Spinal cord (tissue), 10 donors: ENCODE measurements at places on chromosomes 11 and 22. TPM values are rescaled to one million over a fixed set of nuclear protein-coding genes. Genes with fewer than 3 reads are reported as not detected.

Gene ESAM
- 9.5 TPM for total RNA-seq

Gene SORL1
- total RNA-seq, result 21.4 TPM

Gene DRICH1
- 0.88 TPM for total RNA-seq

- DNase-seq, result no peak
Measured at GRCh38 chr11:112610996-112611750, 350.0 kb upstream of the NCAM1 start.

DNA sequence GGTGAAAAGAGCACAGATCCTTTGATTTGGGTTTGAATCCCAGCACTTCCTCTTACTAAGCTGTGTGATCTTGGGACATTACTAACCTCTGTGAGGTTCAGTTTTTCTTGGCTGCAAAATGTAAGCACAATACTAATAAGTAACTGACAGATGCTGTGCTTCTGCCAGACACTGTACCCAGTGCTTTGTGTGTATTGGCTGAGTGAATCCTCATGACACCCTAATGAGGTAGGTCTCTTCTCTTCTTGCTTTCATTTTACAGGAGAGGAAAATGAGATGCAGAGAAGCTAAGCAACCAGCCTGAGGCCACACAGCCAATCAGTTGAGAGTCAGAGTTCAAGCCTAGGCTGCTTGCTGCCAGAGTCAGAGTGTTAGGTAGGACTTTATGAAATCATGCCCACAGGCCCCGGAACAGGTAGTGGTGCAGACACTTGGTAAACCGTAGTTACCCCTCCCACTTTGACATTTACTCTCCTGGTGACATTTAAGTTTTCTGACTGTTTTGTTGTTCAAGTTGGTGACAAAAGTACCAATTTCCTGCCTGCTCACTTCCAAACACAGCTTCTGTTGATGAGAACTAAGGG is 21.2 kb downstream of the PTPRJ start:
- DNase-seq, result no peak

DNA sequence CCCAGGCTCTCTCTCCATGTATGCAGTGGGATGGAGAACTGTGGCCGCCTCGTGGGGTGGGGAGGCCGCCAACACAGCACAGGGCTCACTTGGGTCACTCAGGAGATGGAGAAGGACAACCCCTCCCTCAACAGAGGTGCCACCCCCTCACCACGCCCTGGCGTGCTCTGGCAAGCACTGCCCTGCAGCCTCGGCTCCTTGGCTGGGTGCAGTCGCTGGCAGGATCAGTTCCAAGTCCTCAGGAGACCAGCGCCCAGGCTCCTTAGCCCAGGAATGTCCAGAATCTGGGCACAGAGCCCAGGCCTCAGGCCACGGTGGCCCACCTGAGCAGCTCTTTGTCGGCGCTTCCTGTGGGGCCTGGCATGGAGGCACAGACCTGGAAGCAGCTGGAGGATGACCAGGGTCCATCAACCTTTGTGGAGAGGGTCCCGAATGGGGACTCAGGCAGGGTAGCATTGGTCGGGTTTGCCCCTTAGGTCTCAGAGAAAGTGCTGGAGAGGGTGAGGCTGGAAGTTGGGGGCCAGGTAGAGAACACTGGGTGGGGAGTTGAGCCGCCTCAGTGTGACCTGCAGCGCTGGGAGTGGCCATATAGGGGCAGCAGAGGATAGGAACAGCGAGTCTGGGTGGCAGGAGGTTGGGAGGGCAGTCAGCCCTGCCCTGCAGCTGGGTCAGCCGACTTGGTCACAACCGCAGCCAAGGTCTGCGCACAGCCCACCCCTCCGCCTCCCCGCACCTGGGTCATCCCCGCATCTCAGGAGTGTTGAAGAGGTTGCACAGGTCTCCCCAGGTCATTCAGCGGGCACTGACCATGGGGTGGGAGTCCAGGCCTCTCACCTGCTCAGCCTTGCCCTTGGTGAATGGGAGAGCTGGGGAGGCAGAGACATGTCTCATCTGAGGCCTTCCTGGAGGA is 8.2 kb downstream of the SUSD2 start:
- no peak for DNase-seq

DNA sequence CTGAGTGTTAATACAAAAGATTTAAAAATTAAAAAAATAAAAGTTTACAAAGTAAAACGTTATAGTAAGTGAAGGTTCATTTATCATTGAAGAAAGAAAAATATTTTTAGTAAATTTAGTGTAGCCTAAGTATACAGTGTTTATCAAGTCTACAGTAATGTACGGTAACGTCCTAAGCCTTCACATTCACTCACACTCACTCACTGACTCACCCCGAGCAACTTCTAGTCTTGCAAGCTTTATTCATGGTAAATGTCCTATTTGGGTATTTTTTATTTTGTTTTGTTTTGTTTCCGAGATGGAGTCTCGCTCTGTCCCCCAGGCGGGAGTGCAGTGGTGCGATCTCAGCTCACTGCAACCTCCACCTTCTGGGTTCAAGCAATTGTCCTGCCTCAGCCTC is 8.8 kb downstream of the CASTOR1 start:
- DNase-seq, result no peak

DNA sequence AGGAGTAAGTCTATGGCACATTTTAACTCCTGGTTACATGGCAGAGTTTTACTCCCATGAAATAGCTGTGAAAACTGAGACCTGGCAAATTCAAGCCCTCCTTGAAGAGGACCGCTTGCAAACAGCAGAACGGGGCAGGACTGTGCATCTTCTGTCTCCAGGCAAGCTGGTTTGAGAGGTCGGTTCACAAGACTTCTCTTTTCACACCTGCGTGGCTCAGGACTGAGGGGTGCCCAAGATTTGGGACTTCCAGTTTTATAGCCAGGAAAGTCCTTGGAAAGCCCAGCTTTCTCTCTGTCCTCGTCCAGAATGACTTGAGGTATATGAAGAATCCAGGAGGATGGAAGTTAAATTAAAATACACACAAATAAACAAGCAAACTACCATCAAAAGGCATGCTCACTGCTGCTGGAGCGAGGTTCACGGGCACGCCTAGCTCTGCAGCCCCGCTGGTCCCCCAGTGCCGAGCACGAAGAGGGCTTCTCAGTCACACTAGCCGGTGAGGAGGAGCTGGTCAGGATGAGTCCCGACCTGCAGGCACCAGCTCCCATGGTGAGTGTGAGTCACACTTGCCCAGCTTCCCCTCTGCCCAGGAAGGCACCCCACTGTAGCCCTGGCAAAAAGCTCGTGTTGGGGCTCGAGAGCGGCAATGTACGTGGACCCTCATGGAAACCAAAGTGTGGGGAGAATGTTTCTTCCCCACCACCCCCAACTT is 1382.4 kb downstream of the BRD1 start:
- no peak for DNase-seq

DNA sequence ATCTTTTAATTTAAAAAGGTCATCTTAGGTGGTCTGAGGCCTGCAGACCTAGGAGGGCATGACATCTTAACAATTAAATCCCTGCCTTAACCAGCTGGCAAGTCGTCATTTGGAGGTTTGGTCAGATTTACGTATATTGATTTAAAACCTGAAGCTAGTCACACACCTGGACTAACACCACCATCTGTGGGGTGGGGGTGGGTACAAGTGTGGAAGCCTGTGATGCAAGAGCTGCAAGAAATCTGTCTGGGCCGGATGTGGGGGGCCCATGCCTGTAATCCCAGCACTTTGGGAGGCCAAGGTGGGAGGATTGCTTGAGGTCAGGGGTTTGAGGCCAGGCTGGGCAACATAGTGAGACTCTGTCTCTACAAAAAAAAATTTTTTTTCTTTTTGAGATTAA is 11.6 kb downstream of the CCDC87 start:
- no peak for DNase-seq

- DNase-seq, result no peak
Measured at GRCh38 chr11:115629456-115630015, 125.3 kb upstream of the CADM1 start.

GRCh38 chr11:75338516-75339208 is 12.8 kb downstream of the ARRB1 start:
- DNase-seq, result no peak

DNA sequence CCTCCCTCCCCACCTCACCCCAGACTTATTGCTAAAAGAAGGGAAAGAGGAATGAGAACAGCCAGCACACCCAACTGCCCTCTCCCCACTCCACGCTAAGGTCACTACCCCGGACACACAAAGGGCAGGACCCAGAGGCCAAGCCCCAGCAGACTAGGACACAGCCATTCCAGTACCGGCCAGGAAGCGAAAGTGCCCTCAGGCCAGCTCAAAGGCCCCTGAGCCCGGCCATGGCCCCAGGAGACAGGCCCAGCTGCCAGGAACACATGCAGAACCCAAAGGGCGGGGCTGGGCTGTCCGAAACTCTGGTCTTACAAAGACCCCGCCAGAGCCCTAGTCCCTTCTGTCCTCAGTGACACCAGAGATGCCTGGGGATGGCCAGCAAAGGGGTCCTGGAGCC is 5.5 kb downstream of the RCOR2 start:
- DNase-seq, result no peak

DNA sequence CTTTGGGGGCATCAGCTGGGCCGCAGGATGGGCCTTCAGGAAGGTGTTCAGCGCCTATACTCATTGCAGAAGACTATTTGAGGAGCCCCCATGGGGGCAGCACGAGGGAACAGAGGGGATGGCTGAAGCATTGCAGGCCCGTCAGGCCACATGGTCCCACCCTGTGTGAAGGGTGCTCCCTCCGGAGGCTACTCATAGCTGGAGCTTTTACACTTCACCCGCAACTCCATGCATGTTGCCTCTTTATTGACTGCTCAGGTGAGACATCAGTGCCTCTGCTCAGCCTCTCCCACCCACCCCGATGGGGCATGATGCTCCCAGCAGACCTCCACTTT is 1500.9 kb downstream of the TBC1D22A start:
- DNase-seq, result no peak

DNA sequence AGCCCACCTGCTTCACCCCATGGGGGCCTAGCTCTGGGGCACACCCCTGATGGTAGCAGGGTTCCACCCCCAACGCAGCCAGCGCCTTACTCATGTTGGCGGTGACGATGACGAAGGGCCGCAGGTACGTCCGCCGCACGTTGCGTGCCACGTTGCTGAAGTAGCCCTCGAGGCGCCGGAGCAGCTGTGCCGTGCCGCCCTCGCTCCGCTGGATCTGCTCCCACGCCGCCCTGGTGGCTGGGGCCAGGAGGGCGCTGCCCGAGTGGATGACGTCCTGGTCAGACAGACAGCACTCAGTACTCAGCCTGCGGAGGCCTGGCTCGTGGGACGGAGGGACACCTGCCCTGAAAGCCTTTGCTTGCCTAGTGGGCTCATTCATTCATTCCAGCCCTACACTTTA is 50.8 kb downstream of the TRMU start:
- DNase-seq, result no peak

GRCh38 chr11:121613724-121614123 is 161.0 kb upstream of the SORL1-AS1 start:
- DNase-seq, result no peak

- no peak for DNase-seq
Measured at GRCh38 chr11:35216962-35217678, 78.1 kb downstream of the CD44 start.

DNA sequence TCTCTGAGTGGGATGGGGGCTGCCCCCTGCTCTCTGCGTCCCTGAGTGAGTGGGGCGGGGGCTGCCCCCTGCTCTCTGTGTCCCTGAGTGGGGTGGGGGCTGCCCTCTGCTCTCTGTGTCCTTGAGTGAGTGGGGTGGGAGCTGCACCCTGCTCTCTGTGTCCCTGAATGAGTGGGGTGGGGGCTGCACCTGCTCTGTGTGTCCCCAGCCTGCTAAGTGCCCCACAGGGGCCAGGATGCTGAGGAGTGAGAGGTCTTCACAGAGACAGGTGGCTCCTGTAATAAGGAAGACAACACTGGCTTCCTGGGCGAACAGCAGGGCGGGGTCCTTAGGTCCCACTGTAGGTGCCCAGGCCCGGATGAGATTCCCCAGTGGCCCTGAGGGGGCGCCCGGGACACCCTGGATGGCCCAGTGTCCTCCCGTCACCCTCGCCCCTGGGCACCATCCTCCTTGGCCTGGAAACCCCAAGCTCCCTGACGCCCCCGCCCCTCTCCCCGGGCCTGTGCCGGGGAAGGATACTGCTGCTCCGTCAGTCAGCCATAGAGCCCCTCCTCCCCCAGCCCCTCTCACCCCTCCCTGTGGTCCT is 3.8 kb upstream of the CCDC188 start:
- no peak for DNase-seq

DNA sequence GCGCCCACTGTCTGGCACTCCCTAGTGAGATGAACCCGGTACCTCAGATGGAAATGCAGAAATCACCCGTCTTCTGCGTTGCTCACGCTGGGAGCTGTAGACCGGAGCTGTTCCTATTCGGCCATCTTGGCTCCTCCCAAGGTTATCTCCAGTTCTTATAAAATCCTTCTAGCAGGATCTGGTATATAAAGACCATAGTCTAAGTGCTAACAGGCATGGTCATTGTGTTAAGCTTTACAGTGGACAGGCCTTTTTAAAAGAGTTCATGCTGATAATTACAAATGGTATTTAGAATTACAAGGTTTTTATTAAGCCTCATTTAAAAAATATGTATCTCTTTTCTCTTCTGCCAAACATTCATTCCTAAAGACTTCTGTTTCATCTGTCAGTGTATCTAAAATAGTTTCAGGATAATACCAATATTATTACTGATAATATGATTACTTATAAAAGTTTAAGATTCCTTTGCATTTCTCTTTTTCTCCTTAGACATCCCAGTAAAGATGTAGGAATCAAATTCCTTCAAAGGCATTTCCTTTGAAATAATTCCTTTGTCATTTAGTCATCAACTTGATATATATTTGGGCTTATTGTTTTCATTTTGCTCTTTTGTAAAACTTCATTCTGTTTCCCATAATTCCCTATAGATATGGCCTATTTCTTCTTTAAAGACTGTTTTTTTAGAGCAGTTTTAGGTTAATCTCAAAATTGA is 20.7 kb downstream of the DDX10 start:
- no peak for DNase-seq

GRCh38 chr11:43523632-43524031 is 156.9 kb upstream of the HSD17B12 start:
- no peak for DNase-seq

DNA sequence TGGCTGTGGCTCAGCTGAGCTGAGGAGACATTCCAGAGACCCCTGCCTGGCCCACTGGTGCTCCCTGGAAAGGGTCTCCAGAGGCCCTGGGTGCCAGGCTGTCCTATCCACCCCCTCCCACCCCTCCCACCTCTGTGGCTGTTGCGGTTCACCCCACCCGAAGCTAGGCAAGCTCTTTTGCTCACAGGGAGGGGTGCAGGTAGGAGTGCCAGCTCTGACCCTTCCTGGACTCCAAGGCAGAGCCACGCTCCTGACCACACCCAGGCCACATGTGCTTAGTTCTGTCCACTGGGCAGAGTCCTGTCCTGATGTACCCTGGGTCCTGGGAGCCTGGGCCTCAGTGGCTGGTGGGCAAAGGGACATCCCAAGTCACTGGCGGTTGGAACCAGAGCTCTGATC is 16.4 kb downstream of the IL17REL start:
- no peak for DNase-seq

DNA sequence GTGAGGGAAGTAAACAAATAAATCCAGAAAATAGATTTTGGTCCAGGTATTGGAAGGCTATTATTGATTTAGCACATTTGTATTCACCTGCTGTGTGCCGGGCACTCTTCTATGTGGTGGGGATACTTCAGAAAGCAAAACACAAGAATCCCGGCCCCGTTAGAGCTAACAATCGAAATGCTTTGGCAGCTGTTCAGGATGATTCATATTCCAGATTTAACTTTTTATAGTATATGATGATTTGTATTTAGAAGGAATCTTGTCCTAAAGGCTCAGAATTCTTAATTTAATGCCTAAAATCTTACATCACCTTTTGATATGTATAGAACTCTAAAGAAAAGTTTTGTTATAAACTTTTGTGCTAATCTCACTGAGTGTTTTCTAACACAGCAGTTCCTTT is 28.0 kb downstream of the ZC3H12C start:
- no peak for DNase-seq
